NCI-H1092 (cell line): ENCODE measurements at places on chromosomes 2 and 18.

- no peak for DNase-seq
Observed at GRCh38 chr2:63875559-63876245, 34.0 kb downstream of the UGP2 start.

GRCh38 chr2:177147093-177147694 is 65.4 kb upstream of the HNRNPA3 start:
- DNase-seq = peak; percentile 28

- DNase-seq = no peak
Observed at GRCh38 chr2:5144159-5144558, 548.0 kb upstream of the SOX11 start.

- no peak for DNase-seq
Observed at GRCh38 chr2:219430633-219431615, 3.7 kb upstream of the SPEG start.

DNA sequence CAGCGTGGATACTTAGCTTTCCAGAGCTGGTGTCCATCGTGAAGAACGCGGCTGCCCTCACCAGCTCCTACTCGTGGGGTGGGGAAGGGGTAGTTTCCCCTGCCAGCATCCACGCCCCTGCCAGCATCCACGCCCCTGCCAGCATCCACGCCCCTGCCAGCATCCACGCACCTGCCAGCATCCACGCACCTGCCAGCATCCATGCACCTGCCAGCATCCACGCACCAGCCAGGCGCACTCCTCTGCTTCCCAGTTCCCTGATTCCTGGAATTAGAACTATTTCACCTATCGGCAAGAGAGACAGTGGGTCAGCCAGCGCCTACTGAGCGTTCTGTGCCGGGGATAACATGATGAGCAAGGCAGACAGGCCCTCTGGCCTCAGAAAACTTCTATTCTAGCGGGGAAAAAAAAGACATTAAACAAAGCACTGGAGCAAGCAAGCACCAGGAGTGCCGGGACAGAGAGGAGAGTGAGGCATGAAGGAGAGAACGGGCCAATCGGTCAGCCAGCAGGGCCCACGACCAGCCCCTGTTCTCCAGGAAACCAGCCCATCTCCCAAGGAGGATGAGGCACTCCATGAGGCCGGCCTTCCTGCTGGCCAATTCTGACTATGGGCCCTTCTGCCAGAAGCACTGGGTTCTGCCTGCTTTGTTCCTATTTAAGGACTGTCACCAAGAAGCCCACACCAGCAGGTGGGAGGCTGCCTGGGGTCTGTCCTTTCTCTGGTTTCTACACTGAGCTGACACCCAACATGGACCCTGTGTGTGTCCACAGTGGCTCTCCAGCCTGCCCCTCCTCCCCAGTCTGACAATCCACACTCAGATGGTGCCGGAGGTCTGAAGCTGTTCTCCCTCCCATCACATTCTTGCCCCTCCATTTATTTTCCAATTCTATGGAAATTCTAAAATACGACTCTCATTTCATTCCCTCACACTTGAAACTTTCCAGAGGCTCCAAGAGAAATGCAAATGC is 78.4 kb upstream of the SALL3 start:
- no peak for DNase-seq

DNA sequence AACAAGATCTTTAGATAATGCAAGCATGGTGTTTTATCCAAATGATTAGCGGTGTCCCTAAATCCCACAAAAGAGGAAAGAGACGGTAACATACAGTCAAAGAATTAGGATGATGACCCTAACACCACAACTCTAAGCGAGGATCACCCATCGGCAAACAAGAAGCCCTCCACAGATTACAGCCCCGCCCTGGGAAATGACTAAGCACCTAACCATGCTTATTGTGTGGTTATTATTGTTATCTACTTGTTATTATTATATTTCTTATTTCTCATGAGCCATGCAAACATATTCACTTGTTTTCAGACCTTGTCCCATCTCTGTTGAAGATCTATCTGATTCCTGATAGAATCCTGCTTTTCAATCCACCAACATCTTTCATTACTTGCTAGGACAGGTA is 651.3 kb downstream of the NYAP2 start:
- DNase-seq = no peak

GRCh38 chr2:23448906-23449305 is 63.9 kb downstream of the KLHL29 start:
- no peak for DNase-seq

DNA sequence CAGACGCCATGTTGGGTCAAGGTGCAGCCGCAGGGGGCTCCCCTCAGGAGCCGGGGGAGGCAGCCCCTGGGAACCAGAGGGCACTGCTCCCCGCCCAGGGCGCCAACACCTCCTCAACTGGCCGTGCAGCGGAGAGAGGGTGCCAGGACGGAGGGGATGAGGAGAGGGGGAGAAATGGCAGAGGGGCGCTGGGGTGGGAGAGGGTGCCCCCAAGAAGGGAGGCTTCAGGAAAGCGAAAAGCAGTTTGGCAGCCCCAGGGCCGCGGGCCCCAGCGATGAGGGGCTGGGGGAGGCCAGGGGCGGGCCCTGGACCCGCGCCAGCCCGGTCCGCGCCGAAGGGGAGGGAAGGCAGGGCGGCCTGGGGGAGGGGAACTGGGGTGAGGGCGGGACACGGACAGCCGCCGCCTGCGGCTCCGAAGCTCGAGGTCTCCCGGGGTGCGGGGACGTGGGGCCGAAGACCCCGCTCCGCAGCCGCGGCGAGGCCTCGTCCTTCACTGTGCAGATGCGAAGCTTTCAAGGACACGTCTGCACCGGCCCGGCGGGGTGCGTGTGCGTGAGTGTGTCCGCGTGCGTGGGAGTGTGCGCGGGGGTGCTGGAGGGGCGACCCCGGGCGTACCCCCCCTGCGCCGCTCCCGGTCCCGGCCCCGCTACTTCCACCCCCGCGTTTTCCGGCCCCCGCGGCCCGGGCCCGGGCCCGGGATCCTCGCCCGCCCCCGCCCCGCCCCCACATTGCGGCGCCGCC is 1.4 kb downstream of the DNMT3A start:
- DNase-seq = peak; percentile 14

GRCh38 chr2:60262178-60262577 is 291.3 kb downstream of the BCL11A start:
- peak; percentile 40 for DNase-seq

- no peak for DNase-seq
Observed at GRCh38 chr2:23330214-23330613, 54.8 kb upstream of the KLHL29 start.

DNA sequence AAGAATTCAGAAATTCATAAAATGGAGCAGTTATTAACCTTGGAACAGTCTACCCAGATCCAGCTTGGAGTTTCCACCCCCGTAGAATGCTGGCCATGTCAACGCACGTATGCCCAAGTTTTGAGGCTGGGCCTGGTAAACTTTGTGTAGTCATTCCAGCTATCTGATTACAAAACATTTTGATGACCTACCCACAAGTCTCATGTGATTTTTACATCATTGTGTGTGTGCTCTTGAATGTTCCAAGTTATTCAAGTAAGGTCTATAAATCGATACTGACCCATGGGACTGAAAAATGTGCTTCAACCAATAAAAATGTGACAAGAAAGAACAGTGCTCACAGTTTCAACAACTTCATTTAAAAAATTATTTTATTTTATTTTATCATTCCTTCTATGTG is 32.5 kb upstream of the ICOS start:
- DNase-seq = no peak

GRCh38 chr2:4445821-4446220 is 742.4 kb downstream of the DCDC2C start:
- no peak for DNase-seq

GRCh38 chr2:229133155-229133772 is 137.8 kb downstream of the PID1 start:
- peak; percentile 45 for DNase-seq

GRCh38 chr2:21008790-21009661 is 34.8 kb downstream of the APOB start:
- DNase-seq = no peak
